ENCODE measurements at places on chromosomes 1 and 21. TPM values are rescaled to one million over a fixed set of nuclear protein-coding genes. Genes with fewer than 3 reads are reported as not detected.

DNA sequence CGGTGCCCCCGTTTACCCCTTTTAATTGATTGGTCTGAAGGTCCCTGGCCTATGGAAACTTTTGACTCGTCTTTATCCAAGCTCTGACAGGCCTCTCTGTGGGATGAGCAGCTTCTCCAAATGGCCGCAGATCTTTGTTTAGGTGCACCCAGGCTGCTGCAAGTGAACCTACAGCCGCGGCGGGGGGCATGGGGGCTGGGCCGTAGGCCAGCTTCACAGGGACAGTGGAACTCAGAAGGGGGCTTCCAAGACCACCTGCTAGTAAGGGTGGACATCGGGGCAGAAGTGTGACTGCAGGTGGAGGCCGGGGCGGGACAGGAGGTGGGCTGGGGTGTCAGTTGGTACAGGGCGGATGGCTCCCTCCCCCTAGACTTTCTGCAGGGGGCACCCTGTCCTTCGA, 257.5 kb downstream of the SIPA1L2 start:
- no peak for DNase-seq

The MRPL55 gene
- polyA plus RNA-seq: 38.4 TPM

The BMP8A gene
- polyA plus RNA-seq: 0.73 TPM

- DNase-seq: no peak
Observed at GRCh38 chr1:9730096-9730901, 78.8 kb downstream of the PIK3CD start.

GRCh38 chr1:233615571-233615970, 1.7 kb downstream of the KCNK1 start:
- no peak for DNase-seq

- no peak for DNase-seq
Observed at GRCh38 chr1:224641030-224641429, 24.9 kb downstream of the CNIH3 start.

DNA sequence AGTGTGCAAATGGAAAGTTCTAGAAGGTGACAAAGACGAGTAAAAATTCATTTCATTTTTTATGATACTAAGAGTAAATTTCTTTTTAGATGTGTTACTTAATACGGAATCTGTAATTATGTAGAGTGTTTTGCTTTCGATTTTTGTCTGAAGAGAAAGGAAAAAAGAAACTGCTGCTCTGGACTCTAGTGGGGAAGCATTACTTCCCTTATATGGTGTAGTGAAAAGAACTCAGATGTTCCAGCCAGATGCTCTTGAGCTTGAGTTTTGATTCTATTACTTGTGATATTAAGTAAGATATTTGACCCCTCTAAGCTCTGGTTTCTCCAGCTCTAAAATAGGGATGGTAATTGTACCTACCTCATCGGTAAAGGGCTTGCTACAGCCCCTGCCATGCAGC, 12.2 kb upstream of the GPR161 start:
- no peak for DNase-seq

- no peak for DNase-seq
Observed at GRCh38 chr1:29083317-29084195, 40.1 kb downstream of the TMEM200B start.

- no peak for DNase-seq
Observed at GRCh38 chr1:191174298-191174697, 696.6 kb upstream of the BRINP3 start.
